ENCODE measurements at places on chromosomes 7 and 10. TPM values are rescaled to one million over a fixed set of nuclear protein-coding genes. Genes with fewer than 3 reads are reported as not detected.

The ASB10 gene
- total RNA-seq = not detected

The EBLN1 gene
- total RNA-seq = not detected

The GHRHR gene
- total RNA-seq = not detected

The GLI3 gene
- 4.1 TPM for total RNA-seq

Data from smooth muscle cell of the pulmonary artery (primary cell).